ENCODE measurements at places on chromosomes 12 and 14.

- no peaks in the 10 kb centered on the region for H3K4me1 ChIP-seq
- no peaks in the 10 kb centered on the region for H3K27me3 ChIP-seq
- no peak overlapping the region for H3K27ac ChIP-seq
- H3K36me3 ChIP-seq = no peaks in the 10 kb centered on the region
Measured at GRCh38 chr14:52412426-52412825, 98.3 kb downstream of the PTGER2 start.

- no peak overlapping the region for H3K4me3 ChIP-seq
- DNase-seq = no peak
- no peaks in the 10 kb centered on the region for H3K27me3 ChIP-seq
- no peaks in the 10 kb centered on the region for H3K36me3 ChIP-seq
Measured at GRCh38 chr12:88419794-88420193, 160.5 kb downstream of the KITLG start.

GRCh38 chr12:77943466-77943865 lies 112.8 kb downstream of the NAV3 start:
- no peak for DNase-seq
- H3K27me3 ChIP-seq = no peaks in the 10 kb centered on the region
- H3K4me1 ChIP-seq = no peaks in the 10 kb centered on the region
- no peaks in the 10 kb centered on the region for H3K36me3 ChIP-seq
- no peak overlapping the region for H3K4me3 ChIP-seq

DNA sequence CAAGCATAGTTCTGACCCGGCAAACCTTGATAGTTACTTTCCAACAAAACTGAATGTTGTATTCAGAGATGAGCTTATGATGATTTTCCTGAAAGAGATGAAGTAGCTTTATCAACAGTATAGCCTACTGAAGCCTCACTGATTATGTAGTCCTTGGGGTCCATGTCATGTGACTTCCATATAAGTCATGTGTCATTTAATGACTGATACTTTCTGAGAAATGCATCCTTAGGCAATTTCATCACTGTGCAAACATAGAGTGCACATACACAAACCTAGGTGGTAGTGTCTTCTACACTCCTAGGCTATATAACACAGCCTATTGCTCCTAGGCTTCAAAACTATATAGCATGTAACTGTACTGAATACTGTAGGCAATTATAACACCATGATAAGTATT lies 28.5 kb upstream of the TUBA1C start:
- no peaks in the 10 kb centered on the region for H3K36me3 ChIP-seq
- H3K27ac ChIP-seq = no peak overlapping the region
- H3K4me1 ChIP-seq = peaks cover 5% of the 10 kb centered on the region
- no peak for DNase-seq
- H3K27me3 ChIP-seq = no peaks in the 10 kb centered on the region

DNA sequence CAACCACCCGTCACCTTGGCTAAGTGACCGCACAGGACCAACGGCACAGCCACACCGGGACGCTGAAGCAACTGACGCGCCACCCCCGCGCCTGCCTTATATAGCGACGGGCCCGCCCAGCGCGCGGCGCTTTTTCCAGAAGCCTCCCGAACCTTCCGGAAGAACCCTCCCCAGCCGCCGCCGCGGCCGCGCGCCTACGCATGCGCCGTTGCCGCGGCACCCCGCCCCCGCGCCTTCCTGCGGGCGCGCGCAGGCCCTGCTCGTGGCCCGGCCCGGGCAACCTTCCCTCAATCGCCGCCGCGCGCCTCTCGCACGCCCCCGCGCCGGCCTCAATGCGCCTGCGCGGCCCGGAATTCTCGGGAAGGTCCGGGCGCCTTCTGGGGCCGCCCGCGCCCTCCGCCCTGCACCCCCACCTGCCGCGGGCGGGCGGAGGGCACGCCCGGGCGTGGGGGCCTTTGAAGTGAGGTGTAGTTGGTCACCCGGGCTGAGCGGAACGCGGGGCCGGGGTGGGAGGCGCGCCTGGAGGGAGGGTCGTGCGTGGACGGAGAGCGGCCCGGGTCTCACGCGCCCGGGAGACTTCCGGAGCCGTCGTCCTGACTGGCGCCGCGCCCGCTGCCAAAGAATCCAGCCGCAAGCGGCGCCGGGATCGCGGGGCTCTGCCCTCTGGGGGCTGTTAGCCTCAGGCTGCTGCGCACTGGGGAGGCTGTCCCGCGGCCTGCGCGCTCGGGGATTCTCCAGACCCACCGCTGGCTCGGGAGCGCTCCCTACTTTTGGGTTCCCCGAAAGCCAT lies at the start of gene HSP90AA1:
Gene HSP90AA1 (minus strand): TSS at position 73 of the 790 bp plus-strand sequence. CDS start 666 bp downstream, outside the sequence.
- peak within 1 kb of the TSS; percentile 95 for H3K4me3 ChIP-seq
- no peaks in the 10 kb centered on the region for H3K27me3 ChIP-seq
- no peaks in the 10 kb centered on the region for H3K4me1 ChIP-seq
- peak; percentile 90 for DNase-seq
- peaks cover 38% of the 10 kb centered on the region for H3K36me3 ChIP-seq

GRCh38 chr14:50013198-50013918 lies 103.0 kb downstream of the VCPKMT start:
- no peaks in the 10 kb centered on the region for H3K4me1 ChIP-seq
- DNase-seq = no peak
- H3K4me3 ChIP-seq = no peak overlapping the region

DNA sequence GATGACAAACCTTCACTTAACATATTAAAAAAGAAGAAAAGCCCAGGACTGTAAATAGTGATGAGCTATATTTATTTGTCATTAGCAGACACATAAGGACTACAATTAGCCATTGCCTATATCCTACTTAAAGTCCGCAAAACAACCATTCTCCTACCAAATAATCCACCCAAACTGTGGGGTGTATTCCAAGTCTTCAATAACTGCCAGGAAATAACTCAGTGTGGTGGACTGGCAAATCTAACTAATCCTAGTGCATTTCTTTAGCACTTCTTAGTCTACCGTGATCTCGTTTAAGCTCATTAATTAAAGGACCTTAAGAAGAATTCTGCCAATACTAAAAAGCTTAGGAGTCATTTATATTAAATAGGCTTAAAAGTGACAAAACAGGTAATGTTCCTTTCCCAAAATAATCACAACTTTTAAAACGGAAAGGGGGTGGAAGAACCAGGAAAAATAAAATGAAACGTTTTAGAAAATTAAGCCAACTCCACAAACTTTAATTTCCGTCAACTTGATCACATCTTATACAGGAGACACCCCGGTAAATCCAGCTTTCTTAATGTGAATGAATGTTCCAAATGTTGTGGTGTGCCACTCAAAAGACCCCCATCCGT lies 1.8 kb downstream of the NOVA1 start:
- peak overlapping the region; percentile 99 for H3K4me3 ChIP-seq
- DNase-seq = no peak
- H3K36me3 ChIP-seq = peaks cover 2% of the 10 kb centered on the region
- no peaks in the 10 kb centered on the region for H3K27me3 ChIP-seq
- H3K4me1 ChIP-seq = no peaks in the 10 kb centered on the region
